T1000 (cell line): ENCODE measurements at places on chromosomes 7 and 10.

- no peak for DNase-seq
Observed at GRCh38 chr10:72812753-72813430, 80.6 kb upstream of the OIT3 start.

DNA sequence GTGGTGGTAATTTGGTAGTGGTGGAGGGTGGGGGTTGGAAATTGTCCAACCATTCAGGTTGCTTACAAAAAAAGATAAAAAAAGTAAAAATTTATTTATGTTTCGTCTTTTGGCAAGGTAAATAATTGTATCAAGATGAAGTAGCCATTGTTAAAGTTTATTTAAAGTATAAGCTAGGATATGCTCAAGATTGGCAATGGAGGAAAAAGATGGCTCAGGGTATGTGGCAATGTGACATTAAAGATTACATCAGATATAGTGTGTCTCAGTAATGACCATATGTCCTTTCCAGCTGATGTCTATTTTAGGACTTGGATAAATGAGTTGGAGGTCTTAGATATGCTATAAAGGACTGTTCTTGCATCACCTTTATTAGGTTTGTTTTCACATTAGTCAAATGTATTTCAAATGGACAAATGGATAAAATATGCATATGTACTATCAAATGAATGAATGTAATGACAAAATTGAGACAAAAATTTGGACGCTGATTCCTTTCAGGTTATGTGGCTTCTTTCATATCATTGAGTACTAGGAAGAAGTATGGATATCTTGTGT lies 60.9 kb downstream of the ST7 start:
- no peak for DNase-seq

DNA sequence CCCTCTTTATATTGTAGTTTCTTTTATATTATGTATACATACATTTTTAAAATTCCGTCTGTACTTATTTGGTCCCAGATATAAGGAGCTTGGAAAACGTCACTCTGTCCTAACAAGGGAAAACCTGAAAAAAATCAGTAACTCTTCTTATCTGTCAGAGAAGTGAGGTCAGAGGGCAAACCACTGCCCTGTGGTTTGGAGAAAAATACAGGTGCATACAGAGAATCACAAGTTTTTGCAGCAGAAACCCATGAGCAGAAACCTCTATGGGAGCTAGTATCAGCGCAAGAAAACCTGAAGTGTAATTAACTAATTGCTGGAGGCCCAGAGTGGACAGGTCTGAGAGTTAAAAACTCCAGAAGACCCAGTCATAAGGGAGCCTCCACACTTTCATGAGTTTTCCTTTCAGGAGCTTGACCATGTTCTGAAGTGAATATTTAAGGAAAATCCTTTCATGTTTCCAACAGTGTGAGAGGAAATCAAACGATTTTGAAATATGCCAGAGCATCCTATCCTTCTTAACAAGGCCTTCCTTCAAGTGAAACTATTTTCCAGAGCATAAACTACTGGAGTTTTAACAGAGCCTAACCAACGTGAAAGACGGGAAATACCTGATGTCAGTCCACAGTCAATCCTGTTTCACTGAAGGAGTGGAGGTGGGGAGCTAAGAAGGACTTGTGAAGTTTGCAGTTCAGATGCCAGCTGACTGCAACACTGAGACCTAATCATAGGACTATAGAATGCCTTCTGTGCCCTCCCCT lies 290.8 kb upstream of the BMPER start:
- DNase-seq: no peak

DNA sequence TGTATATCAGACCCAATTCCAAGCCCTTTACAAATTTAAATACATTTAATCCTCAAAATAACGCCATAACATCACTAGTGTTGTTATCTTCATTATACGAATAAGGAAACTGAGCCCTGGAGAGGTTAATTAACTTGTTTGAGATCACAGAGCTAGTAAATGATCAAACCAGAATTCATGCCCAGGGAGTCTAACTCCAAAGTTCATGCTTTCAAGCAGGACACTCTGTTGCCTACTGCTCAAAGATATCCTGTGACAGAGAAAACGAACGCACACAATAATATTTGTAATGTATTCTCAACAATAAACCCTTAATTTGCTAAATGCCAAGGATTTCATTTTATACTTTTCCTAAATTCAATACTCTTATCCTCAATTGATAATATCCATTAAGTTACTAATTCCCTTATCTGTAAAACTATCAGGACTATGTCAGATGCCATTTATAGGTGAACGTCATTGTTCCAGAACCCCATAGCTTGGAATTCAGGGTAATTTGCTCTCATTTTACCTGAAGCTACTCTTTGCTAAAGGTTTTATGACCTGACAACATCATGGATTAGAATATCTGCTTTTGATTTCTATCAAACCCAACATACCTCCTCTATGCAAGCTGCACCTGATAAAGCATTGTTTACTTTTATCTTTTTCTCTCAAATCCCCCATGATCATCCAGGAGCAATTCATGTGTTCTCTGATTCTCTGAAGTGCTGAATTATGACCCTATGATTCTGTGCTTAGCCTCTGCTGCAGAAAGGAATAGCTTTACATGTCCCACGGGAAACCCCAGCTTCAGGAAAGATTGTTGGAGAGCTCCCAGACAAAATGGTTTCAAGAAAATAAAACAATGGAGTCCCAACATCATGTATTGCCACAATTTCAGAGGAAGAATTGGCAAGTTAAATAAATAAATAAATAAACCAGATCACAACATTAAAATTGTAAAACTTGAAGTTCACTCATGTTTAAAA lies 150.2 kb upstream of the CDK1 start:
- DNase-seq: no peak
